Activated T-helper 17 cell treated with anti-CD3 and anti-CD28 coated beads, Interleukin-2, amount 50 U/mL, for 72 hours (primary cell): ENCODE measurements at places on chromosomes 7 and 10.

DNA sequence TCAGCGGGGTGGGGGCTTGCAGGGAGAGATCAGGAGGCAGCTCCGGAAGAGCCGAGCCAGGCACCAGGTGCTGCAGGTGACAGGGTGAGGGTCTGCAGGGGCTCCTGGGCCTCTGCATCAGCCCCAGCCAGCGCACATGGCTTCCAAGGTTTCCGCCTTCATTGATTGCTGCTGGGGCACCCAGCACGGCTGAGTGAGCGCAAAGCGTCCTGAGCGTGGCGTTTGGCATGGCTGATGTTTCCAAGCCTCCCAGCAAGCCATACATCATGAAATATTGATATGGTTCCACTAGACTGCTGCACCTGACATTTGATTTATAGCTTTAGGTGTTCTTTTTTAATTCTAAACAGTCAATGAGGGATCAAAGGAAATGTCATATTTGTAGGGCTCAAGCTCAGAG is 259.0 kb downstream of the WDR37 start:
- no peak for ATAC-seq

- no peak for ATAC-seq
These were observed 39.5 kb upstream of the GJD4 start for GRCh38 chr10:35565602-35566081.

- peak; percentile 63 for ATAC-seq
These were observed 10.0 kb downstream of the HHEX start for GRCh38 chr10:92699518-92700381.

DNA sequence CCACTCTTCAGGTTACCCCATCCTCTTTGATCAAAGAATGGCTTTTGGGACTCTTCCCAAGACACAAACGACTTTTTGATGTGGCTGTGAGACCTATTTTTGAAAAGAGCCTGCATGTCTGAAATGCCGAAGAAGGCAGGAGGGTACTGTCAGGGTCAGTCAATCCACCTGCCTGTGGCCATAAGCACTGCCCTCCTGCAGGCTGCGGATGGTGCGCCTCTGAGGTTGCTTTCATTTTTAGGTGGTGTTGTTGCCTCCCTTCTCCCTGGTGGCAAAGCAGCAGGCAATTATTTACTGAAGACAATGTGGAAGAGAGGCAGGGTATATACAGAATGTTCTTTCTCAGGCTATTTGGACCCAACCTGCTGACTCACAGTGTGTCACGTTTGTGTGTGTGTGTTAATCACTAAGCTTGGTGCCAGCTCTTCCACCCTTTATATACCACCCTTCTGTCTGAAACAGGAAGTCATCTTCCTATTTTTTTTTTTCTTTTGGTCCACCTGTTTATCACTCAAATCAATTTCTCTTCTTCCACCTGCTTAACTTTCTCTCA is 1421.2 kb upstream of the CELF2 start:
- no peak for ATAC-seq

- ATAC-seq, result no peak
These were observed 41.9 kb downstream of the CADPS2 start for GRCh38 chr7:122844191-122844988.

GRCh38 chr10:88874281-88874680 is 5.8 kb upstream of the STAMBPL1 start:
- no peak for ATAC-seq

DNA sequence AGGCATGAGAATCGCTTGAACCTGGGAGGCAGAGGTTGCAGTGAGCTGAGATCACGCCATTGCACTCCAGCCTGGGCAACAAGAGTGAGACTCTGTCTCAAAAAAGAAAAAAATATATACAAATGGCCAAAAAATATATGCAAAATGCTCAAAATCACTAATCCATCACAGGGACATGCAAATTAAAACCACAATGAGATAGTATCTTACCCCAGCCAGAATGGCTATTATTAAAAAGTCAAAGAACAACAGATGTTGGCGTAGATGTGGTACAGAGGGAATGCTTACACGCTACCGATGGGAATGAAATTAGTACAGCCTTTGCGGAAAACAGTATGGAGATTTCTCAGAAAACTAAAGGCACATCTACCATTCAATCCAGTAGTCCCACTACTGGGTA is 17.4 kb downstream of the SNX8 start:
- no peak for ATAC-seq

DNA sequence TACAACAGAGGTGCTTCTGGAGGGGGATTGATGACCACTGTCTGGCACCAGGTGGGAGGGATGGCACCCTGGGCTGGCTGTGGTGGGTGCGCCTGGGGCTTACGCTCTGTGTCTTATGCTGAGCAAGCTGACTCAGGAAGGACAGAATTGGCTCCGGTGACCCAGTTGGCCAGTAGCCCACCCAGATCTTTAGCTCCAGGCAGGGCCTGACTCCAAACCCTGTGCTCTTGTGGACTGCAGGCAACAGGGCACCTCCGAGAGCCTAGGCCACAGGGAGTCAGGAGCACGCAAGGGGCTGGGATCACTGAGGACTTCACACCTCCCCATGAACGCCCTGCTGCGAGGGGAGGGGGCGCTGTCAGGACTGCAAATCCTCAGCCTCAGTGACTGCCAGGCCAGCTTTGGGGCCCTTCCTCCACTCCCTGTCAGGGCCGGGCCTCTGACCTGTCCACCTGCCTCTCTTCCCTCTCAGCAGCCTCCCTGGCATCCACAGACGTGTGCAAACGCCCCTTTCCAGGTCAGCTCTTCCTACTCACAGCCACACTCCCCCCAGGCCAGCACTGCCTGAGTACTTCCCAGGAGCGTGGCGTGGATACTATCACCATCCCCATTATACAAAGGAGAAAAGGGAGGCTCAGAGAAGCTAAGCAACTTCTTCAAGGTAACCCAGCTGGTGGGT is 118.7 kb downstream of the SLIT1 start:
- ATAC-seq, result no peak

DNA sequence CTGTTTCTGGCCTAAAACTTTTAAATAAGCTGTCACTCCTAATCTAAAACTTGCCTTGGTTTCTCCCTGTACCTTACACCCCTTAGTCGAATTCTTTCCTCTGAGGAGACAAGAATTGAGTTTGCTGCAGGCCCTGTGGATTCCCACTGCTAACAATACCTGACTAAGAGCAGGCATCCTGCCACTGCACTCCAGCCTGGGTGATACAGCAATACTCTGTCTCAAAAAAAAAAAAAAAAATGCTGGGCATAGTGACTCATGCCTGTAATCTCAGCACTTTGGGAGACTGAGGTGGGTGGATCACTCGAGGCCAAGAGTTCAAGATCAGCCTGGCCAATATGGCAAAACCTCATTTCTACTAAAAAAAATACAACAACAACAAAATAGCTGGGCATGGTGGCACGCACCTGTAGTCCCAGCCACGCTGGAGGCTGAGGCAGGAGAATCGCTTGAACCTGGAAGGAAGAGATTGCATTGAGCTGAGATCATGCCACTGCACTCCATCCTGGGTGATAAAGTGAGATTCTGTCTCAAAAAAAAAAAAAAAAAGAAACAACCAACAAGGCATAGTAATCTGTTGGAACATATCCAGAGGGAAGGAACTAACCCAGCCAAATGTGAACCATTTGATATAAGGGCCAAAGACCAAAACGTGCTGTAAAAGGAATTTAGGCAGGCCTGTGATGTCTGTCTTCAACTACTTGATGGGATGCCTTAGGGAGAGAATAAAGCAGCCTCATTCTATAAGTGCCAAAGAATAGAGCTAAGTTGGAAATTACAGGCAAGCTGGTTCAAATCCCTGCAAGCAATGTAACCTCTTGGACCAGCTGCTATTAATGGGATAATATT is 732.7 kb upstream of the AUTS2 start:
- ATAC-seq, result no peak

DNA sequence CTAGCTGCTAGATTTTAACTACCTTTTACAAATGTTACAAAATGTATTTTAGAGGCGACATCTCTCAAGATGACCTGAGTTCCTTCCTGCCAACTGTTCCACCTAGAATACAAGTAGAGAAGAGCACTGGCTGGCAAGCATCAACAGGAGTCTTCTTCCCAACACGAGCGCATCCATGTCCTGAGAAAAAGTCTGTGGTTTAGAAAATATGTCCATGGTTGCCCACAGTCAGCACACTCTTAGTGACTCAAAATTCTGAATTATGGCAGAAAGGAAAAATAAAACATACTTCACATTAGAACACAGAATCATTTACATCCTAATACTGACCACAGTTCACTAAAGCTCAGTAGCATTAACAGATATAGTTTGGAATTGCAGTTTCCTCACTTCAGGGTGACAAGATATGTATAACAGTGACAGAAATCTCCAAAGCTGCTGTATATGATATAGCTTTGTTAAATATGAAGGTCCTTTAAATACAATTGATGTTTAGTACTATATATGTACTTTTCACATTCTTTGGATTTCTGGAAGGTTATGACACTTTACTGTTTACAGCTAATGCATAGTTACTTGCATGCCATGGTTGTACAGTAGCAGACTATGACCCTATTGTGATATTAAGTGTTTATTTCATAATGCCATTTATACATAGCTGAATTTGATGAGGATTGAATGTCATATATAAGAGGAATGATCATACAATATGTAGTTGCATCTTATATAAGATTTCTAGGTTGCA is 327.1 kb downstream of the GFRA1 start:
- no peak for ATAC-seq

GRCh38 chr10:76126607-76127527 is 695.4 kb downstream of the LRMDA start:
- no peak for ATAC-seq

DNA sequence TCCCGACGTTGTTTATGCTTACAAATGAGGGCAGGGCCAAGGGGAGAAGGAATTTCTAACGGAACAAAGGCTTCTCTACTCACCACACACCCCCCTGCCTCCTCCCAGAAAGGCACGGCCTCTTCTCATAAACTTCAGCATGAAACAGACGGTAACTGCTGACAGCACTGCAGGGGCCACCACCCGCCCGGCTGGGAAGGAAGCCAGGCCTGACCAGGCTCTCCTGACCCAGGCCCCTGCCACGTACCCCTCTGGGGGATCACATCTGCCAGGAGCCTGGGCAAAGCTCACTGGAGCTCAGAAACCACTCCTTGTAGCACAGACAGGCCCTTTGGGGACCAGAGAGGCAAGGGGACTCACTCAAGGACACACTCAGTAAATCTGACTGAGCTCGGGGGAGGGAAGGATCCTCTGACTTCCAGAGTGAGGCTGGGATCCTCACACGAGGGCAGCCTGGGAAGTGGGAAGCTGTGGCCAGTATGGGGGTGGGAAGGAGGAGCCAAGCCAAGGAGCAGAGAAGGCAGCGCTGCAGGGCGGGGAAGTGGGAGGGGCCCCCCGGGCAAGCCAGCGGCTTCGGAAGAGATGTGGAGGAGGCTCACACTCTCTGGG is 46.1 kb downstream of the ZCCHC24 start:
- ATAC-seq, result no peak

- no peak for ATAC-seq
These were observed 36.5 kb downstream of the COA1 start for GRCh38 chr7:43692582-43693373.

DNA sequence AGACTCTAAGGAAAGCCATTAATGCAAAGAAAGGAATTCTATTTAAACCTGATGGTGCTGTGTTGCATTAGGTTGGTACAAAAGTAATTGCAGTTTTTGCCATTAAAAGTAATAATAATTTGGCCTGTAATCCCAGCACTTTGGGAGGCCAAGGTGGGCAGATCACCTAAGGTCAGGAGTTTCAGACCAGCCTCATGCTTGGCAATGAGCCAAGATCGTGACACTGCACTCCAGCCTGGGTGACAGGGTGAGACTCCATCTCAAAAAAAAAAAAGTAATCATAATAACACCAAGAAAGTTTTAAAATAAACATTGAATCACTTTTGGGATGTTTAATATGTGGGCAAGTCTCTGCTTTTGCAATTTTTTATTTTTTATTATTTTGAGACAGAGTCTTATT is 107.3 kb upstream of the FRMD4A start:
- ATAC-seq, result no peak

DNA sequence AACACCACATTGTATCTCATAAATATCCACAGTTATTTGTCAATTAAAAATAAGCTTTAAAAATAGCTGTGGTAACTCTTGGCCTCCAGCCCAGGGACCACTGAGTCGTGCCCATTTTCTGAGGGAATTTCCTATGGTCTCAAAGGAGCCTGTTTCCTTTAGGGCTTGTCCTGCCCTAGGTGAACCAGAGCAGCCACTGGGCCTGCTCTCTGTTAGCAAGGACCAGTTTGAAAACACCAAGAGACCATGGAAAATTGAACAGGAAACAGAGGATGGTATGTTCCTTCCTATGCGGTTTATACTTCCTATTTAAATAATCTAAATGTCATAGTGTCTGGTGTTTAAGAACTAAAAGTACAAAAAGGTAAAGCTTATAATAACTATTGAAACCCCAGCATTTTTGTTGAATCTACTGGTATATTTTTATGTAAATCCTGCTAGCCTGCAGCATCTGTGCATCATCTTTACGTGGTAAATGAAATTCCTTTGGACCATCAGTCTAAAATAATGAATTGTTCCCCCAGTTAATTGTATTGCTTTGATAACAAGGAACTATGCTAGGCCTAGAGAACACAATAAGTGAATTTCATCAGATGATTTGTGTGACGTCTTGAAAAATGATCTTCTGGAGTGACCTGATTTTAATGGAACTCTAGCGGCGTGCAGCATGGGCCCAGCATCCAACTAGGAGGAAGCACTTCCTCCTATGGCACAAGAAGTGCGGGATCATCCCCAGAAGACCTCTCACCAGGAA is 333.7 kb downstream of the GFRA1 start:
- ATAC-seq, result no peak

GRCh38 chr7:107503687-107504086 is 33.8 kb downstream of the GPR22 start:
- ATAC-seq, result no peak

- no peak for ATAC-seq
These were observed 547.9 kb downstream of the SUGCT start for GRCh38 chr7:40682696-40683095.

GRCh38 chr7:37282927-37283326 is 165.7 kb downstream of the ELMO1 start:
- ATAC-seq, result no peak

DNA sequence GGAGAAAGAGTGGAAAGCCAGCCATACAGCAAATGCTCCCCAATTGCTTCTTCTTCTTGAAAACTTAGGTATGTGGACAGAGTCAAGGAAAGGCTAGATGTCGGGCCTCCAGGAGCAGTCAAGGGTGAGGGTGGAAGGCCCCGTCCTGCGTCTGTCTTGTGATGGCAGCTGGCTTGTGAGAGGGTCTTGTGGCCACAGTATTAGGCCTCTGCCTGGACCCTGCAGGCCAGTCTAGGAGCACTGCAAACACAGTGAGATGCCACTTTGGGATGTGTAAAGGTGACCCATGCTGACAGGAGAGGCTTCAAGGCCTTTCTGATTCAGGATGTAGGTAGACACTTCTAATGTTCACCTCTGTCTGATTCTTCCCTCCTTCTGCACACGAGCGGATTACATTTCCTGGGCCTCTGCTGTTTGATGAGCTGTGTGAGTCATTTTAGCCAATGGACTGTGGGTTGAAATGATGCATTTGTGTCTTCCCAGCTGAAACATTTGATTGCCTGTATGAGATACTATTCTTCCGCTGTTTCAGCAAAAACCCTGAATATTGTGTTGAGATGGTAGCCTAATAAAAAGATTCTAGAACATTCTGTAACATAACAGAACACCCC is 135.4 kb downstream of the EMX2 start:
- ATAC-seq, result peak; percentile 28
